Sigmoid colon (tissue), 7 donors: ENCODE measurements at places on chromosomes 1 and 21.
A peak's percentile ranks its signal among the peaks of the same experiment; 100 is the strongest.

- DNase-seq: no peak
Observed at GRCh38 chr1:33319949-33320618, 814 bp downstream of the A3GALT2 start.

DNA sequence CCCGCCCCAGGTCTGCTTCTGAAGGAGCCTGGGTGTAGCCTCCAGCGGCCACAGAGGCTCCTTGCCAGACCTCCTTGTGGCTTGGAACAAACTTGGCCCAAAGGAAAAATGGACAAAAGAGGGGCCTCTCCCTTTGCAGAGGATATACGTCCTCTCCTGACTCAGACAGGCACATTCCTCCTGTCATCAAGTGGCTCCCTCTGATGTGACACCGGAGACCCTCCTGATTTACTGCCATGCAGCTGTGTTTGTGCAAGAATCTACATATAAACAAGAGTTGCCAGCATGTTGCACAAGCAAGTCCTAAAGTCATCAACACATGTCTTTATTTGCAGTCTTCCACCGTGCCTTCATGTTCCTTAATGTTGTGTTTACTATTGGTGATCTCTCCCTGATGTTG, 54.1 kb upstream of the F3 start:
- no peak for DNase-seq

DNA sequence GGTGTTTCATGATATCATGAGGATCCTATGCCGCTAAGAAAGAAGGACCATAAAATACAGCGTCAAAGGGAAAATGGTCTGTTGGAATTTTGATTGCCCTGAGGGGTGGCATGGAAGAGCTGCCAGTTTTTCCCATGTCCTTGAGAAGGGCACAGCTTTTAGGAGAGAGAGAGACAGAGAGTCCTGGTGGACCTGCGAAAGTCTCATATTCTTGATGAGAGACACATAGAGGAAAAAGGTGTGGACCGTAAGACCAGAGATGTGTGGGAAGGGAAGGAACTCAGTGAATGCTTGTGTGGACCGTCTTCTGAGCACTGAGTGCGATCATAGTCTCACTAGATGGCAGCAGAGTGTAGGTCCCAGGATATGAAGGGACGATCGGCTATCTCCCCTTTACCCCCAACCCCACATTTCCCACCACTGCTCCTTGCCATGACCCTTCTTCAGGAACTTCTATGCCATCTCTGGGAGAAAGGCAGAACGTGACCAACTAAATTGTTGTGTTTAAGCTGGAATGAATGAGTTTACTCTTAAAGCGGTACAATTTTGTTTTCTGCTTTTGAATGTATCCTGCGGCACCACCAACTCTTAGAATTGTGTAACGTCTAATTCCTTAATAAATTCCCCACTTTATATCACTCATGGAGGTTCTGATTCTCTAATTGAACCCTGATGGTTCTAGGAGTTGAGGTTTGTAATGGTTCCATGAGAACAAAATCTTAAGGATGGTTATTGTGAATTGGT, 117.7 kb downstream of the CTH start:
- DNase-seq: no peak

DNA sequence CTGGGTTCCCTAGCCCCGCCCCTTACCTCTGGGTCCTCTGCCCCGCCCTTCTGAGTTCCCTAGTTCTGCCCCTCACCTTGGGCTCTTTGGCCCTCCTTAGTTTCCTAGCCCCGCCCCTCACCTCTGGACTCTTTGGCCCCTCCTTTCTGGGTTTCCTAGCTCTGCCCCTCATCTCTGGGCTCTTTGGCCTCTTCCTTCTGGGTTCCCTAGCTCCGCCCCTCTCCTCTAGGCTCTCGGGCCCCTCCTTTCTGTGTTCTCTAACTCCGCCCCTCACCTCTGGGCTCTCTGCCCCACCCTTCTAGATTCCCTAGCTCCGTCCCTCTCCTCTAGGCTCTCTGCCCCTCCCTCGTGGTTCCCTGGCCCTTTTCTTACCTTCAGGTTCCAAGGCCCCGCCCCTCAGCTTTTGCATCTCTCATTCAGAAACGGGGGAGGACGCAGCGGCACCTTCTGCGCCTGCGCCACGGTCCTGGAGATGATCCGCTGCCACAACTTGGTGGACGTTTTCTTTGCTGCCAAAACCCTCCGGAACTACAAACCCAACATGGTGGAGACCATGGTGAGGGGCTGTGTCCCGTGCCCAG, 88.5 kb downstream of the PTPRU start:
- DNase-seq: peak; percentile 55

- DNase-seq: no peak
Observed at GRCh38 chr21:45774291-45774690, 130.8 kb downstream of the PCBP3 start.

DNA sequence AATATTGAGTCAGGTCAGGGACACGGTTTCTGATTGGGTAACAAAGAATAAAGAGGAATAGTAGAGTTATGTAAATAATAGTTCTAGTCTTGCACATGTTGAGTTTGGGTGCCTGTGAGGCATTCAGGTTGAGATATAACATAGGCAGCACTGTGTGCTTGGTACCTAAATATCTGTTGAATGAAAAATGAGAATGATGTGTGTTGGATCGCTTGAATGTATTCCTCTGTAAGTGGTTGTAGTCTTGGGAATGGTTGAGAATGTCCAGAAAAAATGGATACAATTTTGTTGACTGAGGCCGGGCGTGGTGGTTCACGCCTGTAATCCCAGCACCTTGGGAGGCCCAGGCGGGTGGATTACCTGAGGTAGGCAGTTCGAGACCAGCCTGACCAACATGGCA, 116.3 kb upstream of the HNRNPU start:
- DNase-seq: no peak

- no peak for DNase-seq
Observed at GRCh38 chr21:15552914-15553494, 176.8 kb upstream of the USP25 start.

- DNase-seq: no peak
Observed at GRCh38 chr1:93828367-93828755, 50.6 kb downstream of the DNTTIP2 start.

- DNase-seq: no peak
Observed at GRCh38 chr1:186118724-186119123, 256.3 kb downstream of the TPR start.

DNA sequence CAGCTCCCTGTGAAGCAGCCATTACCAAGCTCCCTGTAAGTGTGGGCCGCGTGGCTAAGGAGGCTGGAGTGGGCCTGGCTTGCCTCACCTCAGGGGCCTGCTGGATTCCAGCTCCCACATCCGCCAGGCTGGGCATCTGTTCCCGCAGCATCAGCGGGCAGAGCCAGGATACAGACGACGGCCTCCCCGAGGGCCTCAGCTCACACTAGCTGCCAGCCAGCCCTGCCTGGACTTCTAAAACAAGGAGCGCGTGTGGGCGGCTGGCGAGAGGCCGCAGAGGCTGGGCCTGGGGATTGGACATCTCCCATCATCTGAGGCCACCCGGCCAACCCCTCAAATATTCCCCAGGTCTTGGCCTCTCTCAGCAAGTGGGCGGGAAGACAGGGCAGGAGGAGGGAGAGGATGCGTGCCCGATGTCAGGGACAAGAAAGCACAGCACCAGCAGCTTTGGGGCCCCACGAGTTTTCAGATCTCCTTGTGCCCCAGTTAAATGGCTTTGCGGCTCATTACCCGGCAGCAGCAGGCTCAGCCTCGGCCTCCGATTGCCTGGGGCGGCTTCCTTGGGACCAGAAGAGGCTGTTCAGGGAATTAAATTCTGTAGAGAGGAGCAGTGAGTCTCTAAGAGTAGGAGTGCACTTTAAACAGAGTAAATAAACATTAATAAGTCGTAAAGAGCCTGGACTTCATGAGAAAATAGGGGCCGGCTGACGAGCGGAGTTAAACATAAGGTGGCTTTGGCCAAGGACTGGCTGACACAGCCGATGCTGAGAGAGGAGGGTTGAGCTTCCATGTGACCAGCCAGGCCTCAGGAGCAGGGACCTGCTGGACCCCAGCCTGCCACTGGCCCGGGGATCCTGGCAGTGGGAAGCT, 208.9 kb upstream of the C1orf174 start:
- DNase-seq: peak; percentile 48

DNA sequence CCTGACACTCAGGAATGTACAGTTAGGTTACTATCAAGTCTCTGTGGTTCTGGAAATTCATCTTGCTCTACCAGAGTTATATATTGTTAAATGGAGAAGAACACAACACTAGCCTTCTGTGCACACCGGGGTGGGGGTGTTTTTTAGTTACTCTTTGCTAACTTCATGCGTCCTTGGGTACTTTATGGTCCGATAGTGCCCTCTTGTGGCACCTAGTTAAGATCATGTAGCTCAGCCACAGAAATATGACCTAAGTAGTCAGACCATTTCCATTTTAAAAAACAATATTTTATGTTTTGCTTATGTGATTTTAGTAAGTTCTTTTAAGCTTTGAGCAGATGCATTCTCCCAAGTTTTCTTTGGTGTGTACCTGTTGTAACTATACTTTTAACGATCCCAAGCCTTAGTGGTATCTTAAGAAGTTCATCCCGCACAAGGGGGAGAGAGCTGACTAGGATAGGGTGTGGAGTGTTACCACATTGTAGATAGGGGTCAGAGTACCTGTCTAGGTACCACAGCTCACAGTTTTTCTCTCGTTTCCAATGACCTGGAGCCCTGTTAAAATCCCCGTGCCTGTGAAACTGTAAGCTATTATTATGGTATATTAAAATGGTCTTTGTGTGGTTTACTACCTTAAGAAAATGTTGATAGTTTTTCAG, 20.6 kb upstream of the SH3D21 start:
- peak; percentile 82 for DNase-seq

- DNase-seq: no peak
Observed at GRCh38 chr1:31482482-31483011, 69.5 kb downstream of the SERINC2 start.

GRCh38 chr1:40802742-40803113, 19.1 kb downstream of the KCNQ4 start:
- DNase-seq: no peak

- peak; percentile 77 for DNase-seq
Observed at GRCh38 chr1:207826557-207827487, 75.0 kb downstream of the CD46 start.

- DNase-seq: no peak
Observed at GRCh38 chr1:173853074-173853473, 14.7 kb downstream of the GAS5 start.
